Lower lobe of right lung (tissue), 2 donors: ENCODE measurements at places on chromosomes 1 and 21. TPM values are rescaled to one million over a fixed set of nuclear protein-coding genes. Genes with fewer than 3 reads are reported as not detected.

DNA sequence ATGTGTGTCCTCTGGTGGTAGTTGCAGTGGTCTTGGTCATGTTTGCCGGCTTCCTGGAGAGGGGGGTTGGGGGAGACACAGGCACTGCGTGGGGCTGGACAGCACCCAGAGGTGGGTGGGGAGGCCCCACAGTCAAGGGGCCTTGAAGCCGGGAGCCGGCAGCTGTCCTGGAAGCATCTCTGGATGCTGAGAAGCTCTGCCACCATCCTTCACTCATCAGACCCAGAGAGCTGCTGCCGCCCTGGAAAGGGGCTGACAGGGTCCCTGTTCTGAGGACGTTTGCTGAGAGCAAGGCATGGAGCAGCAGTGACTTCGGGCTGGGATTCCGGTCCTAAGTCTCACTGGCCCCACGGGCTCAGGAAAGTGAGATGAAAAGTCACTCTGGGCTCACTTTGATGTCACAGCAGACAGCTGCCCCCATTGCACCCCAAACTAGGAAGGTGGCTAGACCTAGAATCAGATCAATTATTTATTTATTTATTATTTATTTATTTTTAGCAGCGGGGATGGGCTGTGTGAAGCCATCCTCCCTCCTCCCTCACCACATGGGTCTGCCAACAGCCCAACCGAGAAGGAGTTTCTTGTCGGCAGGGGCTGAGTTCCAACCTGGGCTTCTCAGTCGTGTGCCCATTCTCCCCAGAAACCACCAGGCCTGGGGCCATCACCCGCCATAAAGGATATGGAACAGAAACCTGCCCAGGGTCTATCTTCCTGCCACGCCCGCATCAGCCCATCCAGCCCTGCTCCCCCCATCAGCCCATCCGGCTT is 547.4 kb downstream of the PTPRU start:
- DNase-seq, result no peak

GRCh38 chr1:64811131-64811530 is 66.3 kb downstream of the RAVER2 start:
- DNase-seq, result no peak

DNA sequence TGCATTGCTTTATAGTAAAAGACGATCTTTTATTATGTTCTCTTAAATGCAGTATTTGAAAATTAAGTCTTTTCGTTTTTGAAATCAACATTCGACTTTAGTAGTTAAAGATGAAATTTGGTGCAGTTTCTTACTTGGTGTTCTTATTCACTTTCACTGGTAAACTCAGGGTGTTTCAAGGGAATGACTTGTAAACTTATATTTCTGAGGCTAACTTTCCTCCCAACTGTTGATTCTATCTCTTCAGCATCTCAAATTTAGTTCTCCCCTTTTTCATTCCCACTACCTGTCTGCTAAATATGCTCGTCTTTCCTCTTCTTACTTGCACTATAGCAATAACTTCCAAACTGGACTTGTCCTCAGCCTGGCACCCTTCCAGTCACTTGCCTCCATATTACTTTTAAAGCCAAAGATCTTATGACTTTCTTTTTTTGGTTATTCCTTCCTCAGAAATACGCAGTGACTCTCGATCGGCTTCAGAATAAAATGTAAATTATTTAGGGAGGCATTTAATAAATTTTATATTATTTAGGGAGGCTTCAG is 988 bp downstream of the SLC35A3 start:
- no peak for DNase-seq

DNA sequence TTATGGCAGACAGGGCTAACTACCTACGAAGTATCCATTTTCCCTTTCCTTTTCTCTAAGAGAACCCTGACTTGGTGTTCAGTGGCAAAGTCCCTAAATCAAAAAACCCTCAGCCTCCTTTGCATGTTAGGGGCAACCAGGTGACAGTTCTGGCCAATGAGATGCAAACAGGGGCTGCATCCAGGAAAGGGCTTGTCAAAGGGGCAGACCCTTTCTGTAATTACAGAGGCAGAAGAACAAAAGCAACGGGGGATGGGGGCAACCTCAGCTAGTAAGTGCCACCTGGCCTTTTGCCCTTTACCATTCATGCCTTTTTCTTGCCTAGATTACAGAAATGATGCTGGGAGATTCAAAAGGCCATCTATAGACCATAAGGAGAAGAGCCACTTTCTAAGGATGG is 34.4 kb downstream of the GLUL start:
- no peak for DNase-seq

GRCh38 chr1:165444897-165445370 is at the start of gene RXRG:
Gene RXRG, minus strand, starts transcription at chr1:165445126. Its CDS starts 233 bp downstream, at chr1:165444893.
- DNase-seq, result peak; percentile 67

DNA sequence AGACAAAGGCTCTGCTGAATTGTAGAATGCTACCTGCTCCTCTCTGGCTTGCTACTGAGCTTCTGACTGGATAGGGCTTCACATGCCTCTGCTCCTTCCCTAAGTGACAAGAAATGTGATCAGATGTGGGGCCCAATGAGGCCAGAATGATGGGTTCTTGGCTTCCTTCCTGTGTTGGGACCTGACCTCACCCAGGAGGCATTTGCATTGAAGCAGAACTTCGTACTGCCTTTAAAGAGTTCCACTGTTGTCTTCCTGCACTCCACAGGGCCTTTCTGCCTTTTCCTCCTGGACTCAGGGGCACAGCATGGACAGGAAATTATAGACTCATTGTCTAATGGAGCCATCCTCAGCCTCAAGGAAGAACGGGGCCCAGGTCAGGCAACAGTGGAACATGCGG is 14.3 kb downstream of the ZNF670 start:
- no peak for DNase-seq

- DNase-seq, result no peak
These were observed 26.4 kb downstream of the TRAF5 start for GRCh38 chr1:211352985-211353515.

DNA sequence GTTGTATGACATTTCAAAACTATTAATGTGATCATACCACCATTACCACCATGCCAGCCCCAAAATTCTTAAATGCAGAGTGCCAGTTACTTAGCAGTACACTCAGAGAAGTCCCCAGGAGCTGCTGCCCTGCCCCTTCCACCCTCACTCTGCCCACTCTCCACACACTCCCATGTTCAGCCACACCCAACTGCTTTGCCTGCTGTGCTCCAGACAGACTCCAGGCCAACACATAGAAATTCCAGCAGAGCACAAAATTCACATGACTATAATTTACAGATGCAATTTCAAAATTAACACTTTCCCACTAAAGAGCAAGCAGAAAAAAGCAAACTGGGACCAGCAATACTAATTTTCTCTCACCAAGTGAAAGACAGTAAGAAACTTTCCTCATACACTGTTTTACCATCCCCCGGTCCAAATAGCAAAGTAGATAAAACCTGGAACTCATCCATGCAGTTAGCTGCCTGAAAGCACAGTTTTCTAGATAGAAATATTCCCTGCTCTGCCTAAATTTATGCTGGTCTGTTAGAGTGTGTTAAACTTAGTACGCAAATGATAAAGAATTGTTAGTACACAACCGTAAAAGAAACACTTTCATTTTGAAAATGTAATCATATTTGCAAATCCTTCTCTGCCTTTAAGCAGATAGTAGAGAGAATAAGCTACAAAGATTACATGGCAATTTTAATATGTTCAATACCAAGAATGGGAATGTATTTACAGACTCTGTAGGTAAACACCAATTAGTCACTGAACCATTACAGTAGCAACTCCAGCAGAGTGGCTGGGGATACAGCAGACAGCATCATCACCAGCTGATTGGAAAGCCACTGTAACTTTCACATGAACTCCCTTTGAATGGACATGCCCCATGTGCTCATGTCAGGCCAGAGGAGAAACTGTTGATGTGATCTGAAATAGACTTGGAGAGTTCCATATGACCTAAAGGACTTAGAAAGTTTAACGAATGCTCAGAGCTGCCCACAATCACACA is 176.5 kb downstream of the VAV3 start:
- no peak for DNase-seq

- peak; percentile 57 for DNase-seq
These were observed 459 bp downstream of the SERBP1 start for GRCh38 chr1:67429528-67430357.

DNA sequence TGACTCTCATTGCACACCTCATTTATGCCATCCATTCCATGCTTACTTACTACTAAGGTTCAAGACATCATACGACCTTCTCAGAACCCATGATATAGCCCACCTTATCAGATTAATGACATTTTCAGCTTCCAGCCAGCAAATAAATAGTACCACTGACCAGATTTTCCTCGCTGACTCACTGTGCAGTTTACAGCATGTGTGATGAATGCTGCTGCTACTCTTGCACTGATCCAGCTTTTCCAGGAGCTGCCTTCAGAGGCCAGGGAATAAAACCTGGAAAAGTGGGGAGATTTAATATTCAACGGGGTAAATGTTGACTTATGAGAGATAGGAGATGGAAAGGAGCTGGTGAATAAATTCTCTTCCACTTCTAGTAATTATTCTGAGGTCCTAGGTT is 247.1 kb downstream of the COL11A1 start:
- DNase-seq, result no peak

DNA sequence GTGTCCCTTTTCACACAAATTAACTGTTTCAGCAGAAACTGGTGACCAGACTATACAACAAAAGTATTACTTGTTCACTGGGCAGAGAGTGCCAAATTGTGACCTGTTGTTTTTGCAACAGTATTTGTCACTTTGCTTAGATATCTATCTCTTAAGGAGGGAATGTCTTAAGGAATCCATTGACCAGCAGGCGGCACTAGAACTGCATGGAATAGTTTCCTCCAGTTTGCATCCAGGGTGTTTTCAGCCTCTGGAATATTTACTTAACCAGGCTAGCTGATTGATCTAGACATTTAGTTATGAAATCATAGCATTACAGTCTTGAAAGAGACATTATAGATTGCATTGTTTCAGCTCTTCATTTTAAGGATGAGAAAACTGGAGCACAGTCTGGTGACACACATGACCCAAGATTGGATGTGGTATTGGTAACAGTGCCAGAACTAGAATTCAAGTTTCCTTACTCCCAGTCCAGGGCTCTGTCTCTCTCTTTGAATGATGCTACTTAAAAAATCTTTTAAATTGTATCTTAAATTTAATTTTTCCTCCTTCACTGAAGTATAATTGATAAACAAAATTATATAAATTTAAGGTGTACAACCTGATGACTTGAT is 16.9 kb downstream of the RPTN start:
- peak; percentile 50 for DNase-seq

DNA sequence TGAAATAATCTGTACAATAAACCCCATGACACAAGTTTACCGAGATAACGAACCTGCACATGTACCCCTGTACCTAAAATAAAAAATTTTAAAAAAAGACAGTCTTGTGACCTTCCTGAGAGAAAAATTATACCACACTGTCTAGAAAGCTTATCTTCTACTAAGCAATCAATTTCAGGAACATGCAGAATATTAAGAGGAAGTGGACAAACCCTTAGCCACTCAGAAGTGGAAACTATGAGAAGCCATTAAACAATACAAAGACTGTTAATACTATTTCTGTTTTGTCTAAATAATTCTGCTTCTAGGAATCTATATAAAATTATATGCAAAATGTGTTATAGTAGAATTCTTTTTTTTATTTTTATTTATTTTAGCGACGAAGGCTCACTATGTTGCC is 93.9 kb downstream of the ADAMTS1 start:
- DNase-seq, result no peak

DNA sequence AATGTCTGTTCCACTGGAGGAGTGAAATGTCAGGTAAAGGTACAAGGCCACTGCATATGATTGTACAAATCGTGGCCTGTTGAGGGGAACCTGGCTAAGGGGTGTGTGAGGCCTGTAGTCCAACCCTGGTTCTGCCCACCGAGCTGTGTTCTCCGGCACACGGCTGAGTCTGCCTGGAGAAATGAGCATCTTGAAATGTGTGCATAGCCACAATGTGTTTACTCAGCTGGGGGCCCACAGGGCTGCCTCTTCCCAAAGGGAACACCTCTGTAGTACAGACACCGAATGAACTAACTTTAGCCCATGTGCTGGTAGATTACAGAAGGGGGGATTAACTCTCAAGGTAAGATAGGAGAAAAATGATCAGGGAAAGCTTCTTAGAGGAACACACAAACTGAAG is 30.2 kb downstream of the AK4 start:
- no peak for DNase-seq

DNA sequence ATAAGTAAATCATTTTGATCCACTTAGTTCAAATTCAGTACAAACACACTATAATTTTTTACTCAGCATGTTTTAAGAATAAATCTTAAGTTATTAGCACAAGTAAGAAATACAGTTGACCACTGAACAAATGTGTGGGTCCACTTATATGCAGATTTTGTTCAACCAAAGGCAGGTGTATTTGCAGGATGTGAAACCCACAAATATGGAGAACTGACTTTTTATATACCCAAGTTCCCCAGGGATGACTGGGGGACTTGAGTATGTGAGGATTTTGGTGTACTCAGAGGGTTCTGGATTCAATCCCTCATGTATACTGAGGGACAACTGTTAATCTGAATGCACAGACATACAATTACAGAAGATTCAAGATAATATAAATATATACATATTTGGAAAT is 25.7 kb upstream of the ERICH3 start:
- no peak for DNase-seq

- no peak for DNase-seq
These were observed 109.5 kb upstream of the LMO4 start for GRCh38 chr1:87219141-87219540.

- no peak for DNase-seq
These were observed 7.1 kb upstream of the MAP1LC3C start for GRCh38 chr1:242005866-242006535.

GRCh38 chr1:225767634-225768540 is 9.7 kb upstream of the SRP9 start:
- peak; percentile 68 for DNase-seq

GRCh38 chr1:1031659-1032235 is 11.8 kb downstream of the AGRN start:
- DNase-seq, result no peak

- no peak for DNase-seq
These were observed 3.3 kb downstream of the AKT3 start for GRCh38 chr1:243846761-243847160.

DNA sequence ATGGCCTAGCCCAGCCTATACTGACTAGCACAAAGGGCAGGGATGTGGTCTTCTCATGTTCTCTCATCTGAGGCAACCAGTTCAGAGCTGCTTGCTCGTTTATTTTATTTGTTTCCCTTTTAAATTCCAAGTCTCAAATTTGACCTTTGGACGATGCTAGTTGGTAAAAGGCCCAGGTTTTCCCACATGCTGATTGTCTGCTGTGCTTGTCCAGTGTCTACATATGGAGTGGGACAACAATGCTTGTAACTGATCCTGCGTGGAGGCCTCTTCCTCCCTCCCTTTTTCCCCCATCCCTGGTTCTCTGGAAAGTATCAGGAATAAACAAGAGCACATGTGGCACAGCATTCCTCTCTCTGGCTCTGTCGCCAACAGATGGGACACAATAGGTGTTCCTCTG is 34.0 kb upstream of the BEND5 start:
- no peak for DNase-seq

- DNase-seq, result no peak
These were observed 32.2 kb downstream of the HSPG2 start for GRCh38 chr1:21904704-21905520.

GRCh38 chr1:1614204-1614953 is 921 bp upstream of the MIB2 start:
- peak; percentile 80 for DNase-seq

KCNJ9 gene
- not detected for total RNA-seq

WNT2B gene
- total RNA-seq, result 11.8 TPM

TRAF5 gene
- total RNA-seq, result 8.8 TPM

TSPEAR gene
- 0.27 TPM for total RNA-seq

SEMA4A gene
- total RNA-seq, result 28.9 TPM

KIF17 gene
- total RNA-seq, result 8.4 TPM

VASH2 gene
- total RNA-seq, result 1.6 TPM

PGBD5 gene
- 2.3 TPM for total RNA-seq

OR2T33 gene
- total RNA-seq, result not detected

ARHGAP30 gene
- 63.7 TPM for total RNA-seq

SPRR2A gene
- not detected for total RNA-seq

RORC gene
- 21.7 TPM for total RNA-seq

RCAN3 gene
- 16.7 TPM for total RNA-seq
